ENCODE measurements at places on chromosomes 12 and 14.

DNA sequence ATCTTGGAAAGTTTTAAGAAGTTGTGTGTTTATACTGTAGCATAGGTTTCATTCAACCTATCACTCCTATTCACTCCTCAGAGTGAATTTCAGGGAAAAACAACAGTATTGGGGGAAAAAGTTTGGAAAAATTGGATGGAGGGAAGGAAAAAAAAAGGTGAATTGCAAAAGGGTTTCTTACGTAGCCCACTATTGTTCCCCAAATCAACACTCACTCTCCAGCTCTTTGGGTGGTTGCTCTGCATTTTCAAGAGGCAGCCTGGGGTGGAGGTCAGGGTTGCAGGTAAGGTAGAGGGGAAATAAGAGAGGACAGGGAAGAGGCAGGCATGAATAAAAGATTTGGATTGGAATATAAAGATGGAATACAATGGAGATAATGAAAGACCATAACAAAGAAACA, 42.3 kb downstream of the BORCS5 start:
- DNase-seq: no peak

- no peak for DNase-seq
These were observed 1320.9 kb upstream of the FLRT2 start for GRCh38 chr14:84209031-84209430.

DNA sequence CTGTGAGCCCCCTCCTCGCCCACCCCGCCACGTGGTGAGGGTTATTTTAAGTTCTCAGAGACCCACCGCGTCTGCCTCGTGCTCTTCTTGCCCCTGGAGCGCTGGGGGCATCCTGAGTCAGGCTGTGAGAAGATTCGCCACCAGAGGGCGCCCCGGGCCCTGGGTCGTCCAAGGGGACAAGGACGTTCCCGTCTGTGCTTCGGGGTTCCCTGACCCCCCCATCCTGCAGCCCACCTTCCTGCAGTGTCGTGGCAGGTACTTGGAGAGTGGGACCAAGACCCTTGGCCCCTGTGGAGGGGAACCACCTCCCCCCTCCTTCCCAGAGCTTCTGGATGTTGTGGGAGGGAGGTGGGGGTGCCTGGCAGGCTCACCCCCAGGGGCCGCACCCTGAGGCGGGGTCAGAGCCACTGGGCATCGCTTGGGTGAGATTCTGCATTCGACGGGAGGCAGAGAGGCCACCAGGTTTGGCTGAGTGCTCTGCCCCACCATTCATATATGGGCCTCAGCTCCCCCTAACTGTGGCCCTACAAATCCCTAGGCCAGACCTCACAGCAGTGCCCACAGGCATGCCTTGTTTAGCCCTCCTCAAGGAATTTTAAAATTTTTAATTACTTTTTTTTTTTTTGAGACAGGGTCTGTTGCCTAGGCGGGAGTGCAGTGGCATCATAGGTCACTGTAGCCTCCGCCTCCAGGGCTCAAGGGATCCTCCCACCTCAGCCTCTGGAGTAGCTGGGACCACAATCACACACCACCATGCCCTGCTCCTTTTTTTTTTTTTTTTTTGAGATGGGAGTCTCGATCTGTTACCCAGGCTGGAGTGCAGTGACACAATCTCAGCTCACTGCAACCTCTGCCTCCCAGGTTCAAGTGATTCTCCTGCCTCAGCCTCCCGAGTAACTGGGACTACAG, 17.0 kb downstream of the RHOF start:
- DNase-seq: peak; percentile 81

GRCh38 chr12:83769151-83769550, 1082.4 kb downstream of the TMTC2 start:
- no peak for DNase-seq

GRCh38 chr12:9243999-9244649, 35.9 kb upstream of the PZP start:
- DNase-seq: no peak

- peak; percentile 7 for DNase-seq
These were observed at the start of gene PROX2 for GRCh38 chr14:74875941-74876913. TSS of gene PROX2 (minus strand) at chr14:74876145. CDS start at chr14:74863834, 12,311 bp downstream.

DNA sequence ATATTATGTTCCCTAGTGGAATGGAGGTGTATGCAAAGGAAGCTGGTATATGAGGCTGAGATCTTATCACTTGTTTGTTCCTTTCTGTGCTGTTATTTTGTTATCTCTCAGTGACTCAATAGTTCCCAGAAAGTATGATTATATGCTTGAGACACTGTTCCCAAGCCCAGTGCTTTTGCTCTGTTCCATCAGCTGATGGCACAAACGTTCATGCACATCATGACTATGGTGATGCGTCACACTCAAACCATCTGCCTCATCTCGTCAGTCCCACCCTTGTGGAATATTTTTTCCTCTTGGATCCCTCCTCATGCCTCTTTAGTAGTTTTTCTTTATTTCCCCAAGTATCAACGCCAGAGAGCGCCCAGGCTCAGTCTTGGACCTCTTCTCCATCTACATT, 786.9 kb downstream of the AACS start:
- no peak for DNase-seq

DNA sequence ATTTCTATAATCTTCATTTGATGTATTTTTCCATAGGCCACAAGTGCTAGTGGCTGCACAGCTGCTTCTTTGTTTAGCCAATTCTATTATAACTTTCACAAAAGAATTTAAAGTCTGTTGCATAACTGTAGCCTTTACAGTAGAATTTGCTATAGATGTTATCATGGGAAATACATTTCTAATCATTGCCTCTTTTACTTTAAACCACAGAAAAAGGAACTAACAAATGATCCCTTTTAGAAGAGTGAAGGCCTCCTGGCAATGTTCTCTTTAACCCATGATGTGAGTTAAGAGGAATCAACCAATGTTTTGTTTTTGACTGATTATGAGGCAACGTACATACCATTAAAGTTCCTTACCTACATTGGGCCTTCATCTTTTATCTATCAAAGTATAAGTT, 68.8 kb downstream of the RPL10L start:
- no peak for DNase-seq

DNA sequence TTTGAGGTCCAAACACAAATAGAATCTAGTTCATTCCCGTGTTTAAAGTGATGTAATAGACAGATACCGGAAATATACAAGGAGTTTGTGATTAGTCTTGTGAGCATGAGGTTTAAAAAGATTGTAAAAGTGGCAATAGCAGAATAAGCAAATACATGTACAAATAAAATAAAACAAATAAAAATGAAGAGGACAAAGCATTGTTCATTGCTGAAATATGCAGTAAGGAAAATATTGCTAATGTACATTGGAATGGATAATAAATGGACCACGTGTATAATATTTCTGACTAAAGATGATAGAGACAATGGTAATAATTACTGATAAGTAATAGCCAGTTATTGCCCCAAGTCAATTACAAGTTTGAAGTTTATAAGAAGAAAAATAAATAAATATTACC, 75.6 kb upstream of the RTL1 start:
- no peak for DNase-seq

GRCh38 chr14:92973261-92973797, 50.4 kb downstream of the CHGA start:
- DNase-seq: peak; percentile 68

DNA sequence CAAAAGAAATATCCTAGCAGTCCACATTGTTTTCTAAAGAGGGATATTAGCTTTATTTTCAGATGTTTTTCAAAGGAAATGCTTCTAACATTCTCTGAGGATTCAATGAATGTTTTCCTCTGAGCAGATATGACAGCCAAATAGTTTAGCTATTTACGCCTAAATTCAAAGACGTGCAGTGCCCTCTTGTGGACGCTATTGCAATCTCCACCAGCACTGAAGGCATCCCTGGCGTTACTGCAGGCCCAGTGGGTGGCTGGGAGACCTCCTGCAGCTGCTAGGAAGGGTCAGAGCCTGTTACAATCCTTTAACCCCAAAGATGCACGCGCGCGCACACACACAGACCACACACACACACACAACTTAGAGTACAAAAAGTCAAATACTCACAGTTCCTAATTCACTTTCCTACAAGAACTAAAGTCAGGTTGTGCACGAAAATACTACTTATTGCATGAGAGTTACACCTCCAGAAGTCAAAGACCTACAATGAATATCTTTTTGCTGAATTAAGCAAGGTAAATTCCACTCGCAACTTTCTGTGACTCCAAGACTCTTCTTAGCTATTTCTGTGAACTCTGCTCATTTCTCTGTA, 589.3 kb upstream of the TMEM132C start:
- peak; percentile 87 for DNase-seq

- DNase-seq: no peak
These were observed 286.6 kb upstream of the PWP1 start for GRCh38 chr12:107399046-107399445.

DNA sequence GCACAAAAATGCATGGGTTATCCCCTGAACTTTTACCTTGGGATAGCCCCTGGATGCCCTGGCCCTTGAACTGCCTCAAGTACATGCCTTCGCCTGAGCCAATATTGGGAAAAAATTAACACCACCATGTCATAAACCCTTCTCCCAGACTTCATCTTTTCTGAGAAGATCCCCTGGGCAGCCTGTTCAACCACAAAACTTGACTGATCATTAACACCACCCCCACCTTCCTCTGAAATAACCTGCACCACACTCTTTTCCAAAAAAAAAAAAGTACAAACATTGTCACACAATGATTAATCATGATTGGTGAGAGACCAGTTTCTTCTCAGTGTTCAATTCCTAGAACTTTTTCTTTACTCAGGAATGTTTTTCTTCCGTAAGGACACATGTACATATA, 217.9 kb downstream of the PAX9 start:
- no peak for DNase-seq

GRCh38 chr12:108046650-108047049, 82.4 kb upstream of the WSCD2 start:
- no peak for DNase-seq

DNA sequence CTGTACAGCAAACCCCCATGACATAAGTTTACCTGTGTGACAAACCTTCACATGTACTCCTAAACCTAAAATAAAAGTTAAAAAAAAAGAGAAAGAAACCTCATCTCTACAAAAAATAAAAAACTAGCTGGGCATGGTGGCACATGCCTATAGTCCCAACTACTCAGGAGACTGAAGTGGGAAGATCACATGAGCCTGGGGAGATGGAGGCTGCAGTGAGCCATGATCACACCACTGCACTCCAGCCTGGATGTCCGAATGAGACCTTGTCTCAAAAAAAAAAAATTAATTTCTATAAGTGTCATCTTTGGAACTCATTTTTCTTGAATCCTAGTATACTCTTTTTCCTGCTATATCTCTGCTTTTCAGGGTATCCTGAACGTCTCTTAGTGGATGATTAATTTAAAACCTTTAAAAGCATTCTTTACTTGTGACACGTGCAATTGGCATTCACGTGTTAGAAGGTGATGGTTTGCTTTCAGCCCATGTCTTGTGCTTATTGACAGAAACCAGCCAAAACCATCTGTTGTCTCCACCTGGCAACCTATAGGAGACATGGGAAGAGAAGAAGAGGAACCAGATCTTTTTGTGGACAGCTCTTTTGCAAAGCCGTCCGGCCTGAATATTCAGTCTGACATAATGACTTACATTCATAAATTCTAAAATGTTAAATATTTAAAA, 30.6 kb upstream of the PPFIBP1 start:
- peak; percentile 38 for DNase-seq

- no peak for DNase-seq
These were observed 114.1 kb upstream of the BTG1 start for GRCh38 chr12:92259696-92260251.

DNA sequence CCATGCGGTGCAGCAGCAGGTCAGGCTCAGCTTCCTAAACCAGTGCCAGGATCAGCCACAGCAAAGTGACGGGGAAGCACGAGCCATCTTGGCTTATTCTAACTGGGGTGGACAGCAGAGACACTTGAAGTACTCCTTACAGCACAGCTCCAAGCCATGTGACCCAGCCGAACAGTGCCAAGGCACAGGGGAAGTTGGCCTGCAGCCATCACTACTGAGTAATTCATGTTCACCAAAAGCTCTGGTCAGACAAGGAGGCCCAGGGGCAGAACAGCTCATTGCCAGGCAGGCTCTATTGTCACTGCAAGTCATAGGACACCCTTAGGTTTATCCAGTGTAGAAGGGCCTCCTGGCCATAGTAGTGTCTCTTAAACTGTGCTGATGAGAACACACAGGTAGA, 23.4 kb upstream of the SLC35F4 start:
- no peak for DNase-seq

- DNase-seq: peak; percentile 21
These were observed 5.4 kb downstream of the SAMD4A start for GRCh38 chr14:54572316-54572715.

GRCh38 chr12:57229046-57229633, 371 bp upstream of the SHMT2 start:
- DNase-seq: peak; percentile 67

GRCh38 chr12:66763467-66763866, 84.6 kb upstream of the GRIP1 start:
- no peak for DNase-seq

DNA sequence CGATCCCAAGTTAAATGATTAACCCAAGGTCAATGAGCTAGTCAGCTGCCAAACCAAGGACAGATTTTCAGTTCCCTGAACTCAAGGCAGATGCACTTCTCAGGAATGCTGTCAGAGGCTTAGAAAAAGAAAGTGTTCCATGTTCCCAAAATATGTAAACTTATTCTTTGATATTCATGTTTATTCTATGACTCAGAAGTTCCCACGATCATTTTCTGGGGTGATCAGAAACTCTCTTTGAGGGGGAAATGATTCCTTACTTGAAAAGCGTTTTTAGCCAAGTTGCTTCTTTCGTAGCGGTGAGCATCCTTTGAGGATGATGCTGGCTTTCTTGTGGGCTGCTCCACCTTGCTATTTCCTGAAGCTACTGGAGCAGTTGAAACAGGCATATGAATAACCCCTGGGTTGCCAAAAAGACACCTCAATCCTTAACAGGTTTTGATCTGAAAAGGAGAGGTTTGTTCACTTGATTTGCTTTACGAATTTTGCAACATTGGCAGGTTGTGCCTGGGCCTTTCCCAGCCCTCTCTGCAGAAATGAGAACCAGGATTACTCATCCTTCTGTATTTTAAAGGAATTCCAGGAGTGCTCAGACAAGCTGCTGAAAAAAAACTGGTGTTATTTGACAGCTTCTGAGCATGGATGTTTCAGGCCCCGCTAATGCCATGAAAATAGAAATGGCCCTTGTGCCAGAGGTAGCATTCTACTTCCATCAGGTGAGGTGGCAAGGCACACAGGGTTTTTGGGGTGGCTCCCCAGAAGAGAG, 121.4 kb upstream of the HIF1A start:
- no peak for DNase-seq

GRCh38 chr12:103814436-103814835, 26.6 kb downstream of the NT5DC3 start:
- DNase-seq: no peak

- DNase-seq: no peak
These were observed 44.8 kb upstream of the TBX5 start for GRCh38 chr12:114450515-114451300.

DNA sequence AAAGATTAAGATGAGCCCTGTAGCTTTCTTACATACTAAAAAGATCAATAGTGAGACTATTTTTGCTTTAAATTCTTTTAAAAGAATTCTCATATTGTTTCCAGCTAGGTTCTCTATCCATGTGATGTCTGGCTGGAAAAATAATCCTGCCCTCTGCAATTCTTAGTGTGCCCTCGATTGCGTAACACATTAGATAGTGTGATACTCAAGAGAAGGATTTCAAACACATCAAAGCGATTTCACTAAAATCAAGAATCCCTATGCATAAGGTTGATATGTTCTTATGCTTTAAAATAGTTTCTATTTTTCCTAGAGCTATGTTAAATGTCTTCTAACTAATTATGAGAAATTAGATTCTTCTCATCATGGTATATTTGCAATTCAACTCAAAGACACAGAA, 127.3 kb upstream of the PLEKHA5 start:
- DNase-seq: no peak

- DNase-seq: no peak
These were observed 100.6 kb downstream of the PTPRB start for GRCh38 chr12:70536650-70537049.
